ENCODE measurements at places on chromosomes 7 and 10. TPM values are rescaled to one million over a fixed set of nuclear protein-coding genes. Genes with fewer than 3 reads are reported as not detected.

The DNAJC1 gene
- polyA plus RNA-seq = 23.1 TPM

The TEX47 gene
- not detected for polyA plus RNA-seq

The POM121L12 gene
- not detected for polyA plus RNA-seq

The GHITM gene
- 190 TPM for polyA plus RNA-seq

The CLEC2L gene
- polyA plus RNA-seq = not detected

The OPN4 gene
- polyA plus RNA-seq = 0.34 TPM

The TMEM176A gene
- 60.4 TPM for polyA plus RNA-seq

The MRPL32 gene
- polyA plus RNA-seq = 83.0 TPM

The PIP gene
- polyA plus RNA-seq = not detected

The TMEM130 gene
- 0.20 TPM for polyA plus RNA-seq

The EBLN1 gene
- polyA plus RNA-seq = not detected

The GDF2 gene
- not detected for polyA plus RNA-seq

The ASIC3 gene
- 7.6 TPM for polyA plus RNA-seq

The HOXA10 gene
- 18.3 TPM for polyA plus RNA-seq

The KCNIP2 gene
- 219 TPM for polyA plus RNA-seq

The IFIT1 gene
- 5.4 TPM for polyA plus RNA-seq

The PTPRN2 gene
- 8.0 TPM for polyA plus RNA-seq

The CADPS2 gene
- polyA plus RNA-seq = 11.5 TPM

The ANLN gene
- polyA plus RNA-seq = 0.37 TPM
